Naive thymus-derived CD4-positive, alpha-beta T cell (primary cell): ENCODE measurements at places on chromosomes 6 and 20.
A peak's percentile ranks its signal among the peaks of the same experiment; 100 is the strongest.

- no peak overlapping the region for H3K4me3 ChIP-seq
- peaks cover 12% of the 10 kb centered on the region for H3K36me3 ChIP-seq
- no peak overlapping the region for H3K27ac ChIP-seq
- peak; percentile 20 for DNase-seq
Observed at GRCh38 chr20:44911264-44911921, 1.5 kb downstream of the PABPC1L start.

DNA sequence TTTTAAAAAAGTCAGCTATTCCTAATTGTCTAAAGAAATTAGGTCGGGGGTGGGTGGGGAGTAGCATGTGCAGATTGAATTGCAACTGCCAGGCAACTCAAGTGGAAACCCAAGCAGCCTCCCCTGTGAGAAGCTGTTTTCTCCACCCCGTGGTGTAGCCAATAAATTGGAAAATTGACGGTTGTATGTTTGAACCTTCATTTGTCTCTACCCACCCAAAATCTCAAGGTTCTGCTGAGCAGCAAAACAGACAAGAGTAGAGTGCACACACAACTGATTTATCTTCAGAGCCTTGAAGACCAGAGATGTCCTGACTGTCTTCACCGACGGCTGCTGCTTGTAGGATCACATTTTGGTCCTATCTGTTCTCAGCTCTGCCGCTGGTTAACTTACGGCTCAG is 88.5 kb downstream of the DTD1 start:
- no peaks in the 10 kb centered on the region for H3K36me3 ChIP-seq
- H3K27ac ChIP-seq: no peak overlapping the region
- no peaks in the 10 kb centered on the region for H3K27me3 ChIP-seq
- DNase-seq: no peak
- no peak overlapping the region for H3K4me3 ChIP-seq
- no peaks in the 10 kb centered on the region for H3K4me1 ChIP-seq

GRCh38 chr6:82015526-82015925 is 232.0 kb downstream of the IBTK start:
- H3K27ac ChIP-seq: no peak overlapping the region
- H3K4me1 ChIP-seq: no peaks in the 10 kb centered on the region
- no peaks in the 10 kb centered on the region for H3K27me3 ChIP-seq
- no peak for DNase-seq

DNA sequence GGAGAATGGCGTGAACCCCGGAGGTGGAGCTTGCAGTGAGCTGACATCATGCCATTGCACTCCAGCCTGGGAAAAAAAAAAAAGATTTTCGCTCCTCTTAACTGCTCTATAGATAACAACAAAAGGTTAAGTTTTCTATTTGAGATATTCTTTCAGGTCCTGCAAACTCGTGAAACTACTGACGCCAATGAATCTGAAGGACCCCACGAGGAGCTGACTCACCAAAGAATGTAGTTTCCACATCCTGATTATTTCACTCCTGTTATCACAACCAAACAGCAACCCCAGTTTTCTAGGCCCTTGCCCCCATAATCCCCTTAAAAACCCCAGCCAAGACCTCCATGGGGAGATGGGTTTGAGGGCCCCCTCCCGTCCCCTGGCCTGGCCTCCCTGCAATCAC is 58.7 kb downstream of the OTOR start:
- no peaks in the 10 kb centered on the region for H3K4me1 ChIP-seq
- H3K27ac ChIP-seq: no peak overlapping the region
- DNase-seq: no peak
- H3K27me3 ChIP-seq: no peaks in the 10 kb centered on the region
- no peaks in the 10 kb centered on the region for H3K36me3 ChIP-seq

DNA sequence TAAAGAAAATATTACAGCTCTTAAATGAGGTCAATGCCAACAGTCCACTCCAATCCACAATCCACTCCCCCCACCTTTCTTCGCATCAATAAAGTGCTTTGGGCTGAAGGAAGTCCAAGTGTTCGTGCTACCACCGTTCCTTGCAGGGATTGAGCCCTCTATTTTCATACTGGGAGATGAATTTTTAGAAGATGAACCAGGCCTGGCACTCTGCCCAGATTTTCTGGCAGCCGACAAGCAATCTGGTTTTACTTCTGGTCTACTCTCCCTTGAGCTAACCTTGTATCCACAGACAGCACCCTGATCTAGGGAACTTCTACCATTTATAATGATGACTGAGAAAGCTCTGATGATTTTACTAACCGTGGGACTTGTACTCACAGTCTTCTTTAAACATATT is 72.3 kb downstream of the BTBD9 start:
- H3K27ac ChIP-seq: no peak overlapping the region
- peaks cover 8% of the 10 kb centered on the region for H3K4me1 ChIP-seq
- H3K27me3 ChIP-seq: no peaks in the 10 kb centered on the region
- no peak overlapping the region for H3K4me3 ChIP-seq
- no peak for DNase-seq
- no peaks in the 10 kb centered on the region for H3K36me3 ChIP-seq

GRCh38 chr6:136886091-136886490 is 36.0 kb upstream of the SLC35D3 start:
- H3K27ac ChIP-seq: no peak overlapping the region
- no peaks in the 10 kb centered on the region for H3K36me3 ChIP-seq
- H3K4me1 ChIP-seq: no peaks in the 10 kb centered on the region
- DNase-seq: no peak

DNA sequence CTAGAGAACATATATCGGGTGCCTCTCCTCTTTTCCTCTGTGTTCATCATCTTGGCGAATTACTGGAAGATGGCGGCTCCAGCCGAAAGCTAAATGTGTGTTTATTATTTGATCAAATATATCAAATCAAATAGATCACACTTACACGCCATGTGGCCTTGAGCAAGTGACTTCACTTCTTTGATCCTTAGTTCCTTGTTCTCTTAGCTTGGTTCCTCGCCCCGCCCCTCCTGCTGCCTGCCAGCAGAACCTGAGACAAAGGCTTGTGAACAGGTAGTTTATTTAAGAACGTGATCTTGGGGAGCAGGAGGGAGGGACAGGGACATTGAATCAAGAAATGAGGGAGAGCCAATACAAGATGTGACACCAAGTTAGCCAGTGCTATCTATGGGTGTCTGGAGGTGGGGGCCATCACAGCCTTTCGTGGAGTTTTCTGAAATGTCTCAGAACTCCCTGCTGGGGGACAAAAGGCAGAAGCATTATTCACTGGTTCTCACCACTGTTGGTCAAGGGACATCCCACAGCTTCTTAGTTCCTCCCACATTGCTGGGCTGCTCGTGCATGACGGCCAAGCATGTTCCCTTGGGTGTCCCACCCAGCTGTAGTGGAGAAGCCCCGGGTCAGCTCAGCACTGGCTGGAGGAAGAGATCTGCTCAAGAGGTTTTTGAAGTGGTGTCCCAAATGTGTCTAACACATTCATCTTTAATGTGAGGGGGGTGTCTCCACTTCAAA is 44.9 kb upstream of the RNF24 start:
- H3K27me3 ChIP-seq: no peaks in the 10 kb centered on the region
- H3K36me3 ChIP-seq: no peaks in the 10 kb centered on the region
- H3K4me3 ChIP-seq: no peak overlapping the region
- H3K27ac ChIP-seq: no peak overlapping the region
- H3K4me1 ChIP-seq: no peaks in the 10 kb centered on the region
- DNase-seq: no peak

GRCh38 chr20:48287552-48288170 is 502.4 kb upstream of the SULF2 start:
- H3K27ac ChIP-seq: no peak overlapping the region
- H3K27me3 ChIP-seq: no peaks in the 10 kb centered on the region
- no peaks in the 10 kb centered on the region for H3K4me1 ChIP-seq
- no peaks in the 10 kb centered on the region for H3K36me3 ChIP-seq
- no peak for DNase-seq
- H3K4me3 ChIP-seq: no peak overlapping the region

GRCh38 chr20:7744411-7744810 is 195.8 kb downstream of the HAO1 start:
- no peak overlapping the region for H3K4me3 ChIP-seq
- no peaks in the 10 kb centered on the region for H3K27me3 ChIP-seq
- DNase-seq: no peak
- no peaks in the 10 kb centered on the region for H3K36me3 ChIP-seq
- H3K4me1 ChIP-seq: no peaks in the 10 kb centered on the region

GRCh38 chr6:139659711-139660110 is 285.3 kb upstream of the CITED2 start:
- H3K27ac ChIP-seq: no peak overlapping the region
- no peaks in the 10 kb centered on the region for H3K27me3 ChIP-seq
- no peak overlapping the region for H3K4me3 ChIP-seq
- no peaks in the 10 kb centered on the region for H3K4me1 ChIP-seq
- DNase-seq: no peak
- H3K36me3 ChIP-seq: no peaks in the 10 kb centered on the region

DNA sequence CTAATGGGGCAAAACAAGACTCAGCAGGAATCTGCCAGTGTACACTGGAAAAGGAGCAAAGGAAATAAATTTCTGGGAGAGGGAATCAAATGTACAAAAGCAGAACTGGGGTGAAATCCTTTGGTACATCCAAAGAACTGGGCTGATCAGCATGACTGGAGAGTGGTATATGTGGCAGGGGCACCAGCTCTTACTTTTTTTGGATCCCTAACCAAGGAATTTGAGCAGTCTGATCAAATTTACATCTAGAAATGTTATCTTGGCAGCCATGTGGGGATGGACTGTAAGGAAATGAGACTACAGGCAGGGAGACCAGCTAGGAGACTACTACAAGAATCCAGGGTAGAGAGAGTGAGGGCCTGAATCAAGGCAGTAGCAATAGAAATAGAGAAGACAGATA is 1.2 kb upstream of the ZSCAN31 start:
- no peaks in the 10 kb centered on the region for H3K36me3 ChIP-seq
- H3K4me3 ChIP-seq: no peak overlapping the region
- peaks cover 10% of the 10 kb centered on the region for H3K4me1 ChIP-seq
- no peaks in the 10 kb centered on the region for H3K27me3 ChIP-seq

DNA sequence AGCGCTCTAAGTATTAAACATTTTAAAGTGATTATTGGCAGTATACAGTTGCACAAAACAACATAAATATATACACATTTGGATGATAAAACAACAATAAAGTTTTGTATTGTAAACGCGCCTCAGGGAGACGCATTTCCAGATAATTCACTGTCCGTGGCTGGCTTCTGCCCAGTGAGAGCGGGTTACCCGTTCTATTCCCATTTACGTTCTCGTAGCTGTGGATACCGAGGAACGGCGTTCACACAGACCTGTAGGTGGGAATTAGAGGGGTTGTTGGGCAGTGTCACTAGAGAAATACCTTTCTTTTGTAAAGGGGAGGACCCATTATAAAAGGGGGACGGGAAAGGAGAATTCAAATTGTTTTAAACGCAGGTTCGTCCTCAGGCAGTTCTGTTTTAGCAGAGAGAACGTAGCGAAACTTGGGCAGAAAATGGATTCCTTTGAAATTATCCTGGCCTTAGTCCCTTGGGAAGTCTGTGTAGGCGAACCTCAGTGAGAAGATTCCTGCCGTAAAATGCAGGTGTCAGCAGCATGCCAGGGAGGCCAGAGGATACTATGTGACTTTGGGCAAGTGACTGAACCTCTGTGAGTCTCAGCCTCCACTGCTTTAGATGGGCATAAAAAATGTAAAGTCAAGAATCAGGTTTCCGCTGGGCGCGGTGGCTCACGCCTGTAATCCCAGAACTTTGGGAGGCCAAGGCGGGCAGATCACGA is 756 bp downstream of the MTG2 start:
- no peaks in the 10 kb centered on the region for H3K27me3 ChIP-seq
- H3K36me3 ChIP-seq: no peaks in the 10 kb centered on the region
- peak overlapping the region; percentile 87 for H3K4me3 ChIP-seq
- peak overlapping the region; percentile 92 for H3K27ac ChIP-seq

DNA sequence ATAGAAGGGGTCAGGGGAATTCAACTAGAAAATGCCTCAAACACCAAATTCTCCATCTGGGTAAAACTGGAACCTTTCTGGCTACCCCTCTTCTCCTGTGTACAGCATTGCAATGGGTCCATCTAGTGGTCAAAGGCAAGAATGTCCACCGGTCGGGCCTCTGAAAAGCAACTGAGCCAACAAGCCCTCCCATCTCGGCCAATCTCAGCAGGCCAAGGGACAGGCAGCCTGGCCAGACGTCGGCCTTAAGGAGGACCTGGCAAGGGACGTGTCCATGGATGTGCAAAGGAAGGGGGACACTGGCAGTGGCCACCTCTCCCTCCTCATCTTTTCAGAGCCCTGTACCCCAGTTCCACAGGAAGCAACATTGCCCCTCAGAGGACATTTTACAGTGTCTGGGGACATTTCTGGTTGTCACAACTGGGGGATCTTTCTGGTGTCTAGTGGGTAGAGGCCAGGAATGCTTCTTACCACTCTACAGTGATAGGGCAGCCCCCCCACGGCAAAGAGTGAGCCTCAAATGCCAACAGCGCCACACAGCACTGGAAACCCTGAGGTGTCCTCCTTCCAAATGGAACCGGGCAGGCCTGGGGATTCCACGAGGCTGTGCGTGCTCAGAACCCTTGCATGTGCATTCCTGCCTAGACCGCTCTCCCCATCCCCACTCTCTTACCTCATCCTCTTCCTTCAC is 99.8 kb upstream of the FOXA2 start:
- no peak overlapping the region for H3K27ac ChIP-seq
- no peaks in the 10 kb centered on the region for H3K4me1 ChIP-seq
- no peaks in the 10 kb centered on the region for H3K36me3 ChIP-seq
- peak; percentile 28 for DNase-seq
- H3K4me3 ChIP-seq: no peak overlapping the region

- no peaks in the 10 kb centered on the region for H3K36me3 ChIP-seq
- H3K4me1 ChIP-seq: peaks cover 4% of the 10 kb centered on the region
- no peak overlapping the region for H3K27ac ChIP-seq
- no peaks in the 10 kb centered on the region for H3K27me3 ChIP-seq
- no peak overlapping the region for H3K4me3 ChIP-seq
Observed at GRCh38 chr6:2162079-2162445, 83.3 kb downstream of the GMDS start.

DNA sequence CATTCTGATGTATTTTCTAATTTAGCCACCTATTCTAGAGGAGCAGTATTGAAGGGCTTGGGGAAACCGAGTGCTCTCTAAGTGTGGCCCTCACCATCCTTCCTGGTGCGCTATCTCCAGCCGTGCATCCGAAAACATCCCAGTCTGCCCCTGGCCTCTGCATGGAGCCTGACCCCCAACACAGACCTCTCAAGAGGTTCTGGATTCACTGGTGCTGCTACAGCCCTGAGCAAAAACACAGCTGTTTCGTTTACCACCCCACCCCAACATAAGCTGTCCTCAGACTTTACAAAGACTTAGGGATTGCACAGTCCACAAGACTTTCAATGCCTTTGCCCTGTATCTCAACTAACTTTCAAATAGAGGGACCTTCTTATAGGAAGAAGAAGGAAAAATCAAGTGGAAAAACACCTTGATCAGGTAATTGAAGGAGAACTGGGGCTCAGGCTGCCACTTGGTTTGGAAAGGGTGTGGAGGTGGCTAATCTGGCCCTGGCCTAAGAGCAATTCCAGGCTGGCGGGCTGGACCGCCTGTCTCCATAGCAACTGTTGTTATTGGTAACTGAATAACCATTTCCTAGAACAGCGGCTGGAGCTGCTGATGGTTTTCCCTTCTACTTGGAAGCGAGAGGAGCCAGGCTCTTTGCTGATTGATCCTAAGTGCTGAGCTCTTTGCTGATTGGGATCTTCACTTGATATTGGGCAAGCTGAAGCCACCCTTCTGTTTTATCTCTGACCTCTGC is 90.2 kb upstream of the TOX2 start:
- DNase-seq: no peak
- no peaks in the 10 kb centered on the region for H3K27me3 ChIP-seq
- no peak overlapping the region for H3K27ac ChIP-seq
- no peaks in the 10 kb centered on the region for H3K36me3 ChIP-seq
- no peak overlapping the region for H3K4me3 ChIP-seq

- no peak overlapping the region for H3K27ac ChIP-seq
- no peak for DNase-seq
- H3K4me1 ChIP-seq: no peaks in the 10 kb centered on the region
Observed at GRCh38 chr6:88141561-88142296, 24.4 kb downstream of the CNR1 start.
